ENCODE measurements at places on chromosomes 7 and 10.

- DNase-seq, result no peak
Observed at GRCh38 chr7:104642560-104642959, 314.2 kb downstream of the LHFPL3 start.

- DNase-seq, result peak; percentile 21
Observed at GRCh38 chr10:69957886-69958555, 94.6 kb upstream of the MACROH2A2 start.

DNA sequence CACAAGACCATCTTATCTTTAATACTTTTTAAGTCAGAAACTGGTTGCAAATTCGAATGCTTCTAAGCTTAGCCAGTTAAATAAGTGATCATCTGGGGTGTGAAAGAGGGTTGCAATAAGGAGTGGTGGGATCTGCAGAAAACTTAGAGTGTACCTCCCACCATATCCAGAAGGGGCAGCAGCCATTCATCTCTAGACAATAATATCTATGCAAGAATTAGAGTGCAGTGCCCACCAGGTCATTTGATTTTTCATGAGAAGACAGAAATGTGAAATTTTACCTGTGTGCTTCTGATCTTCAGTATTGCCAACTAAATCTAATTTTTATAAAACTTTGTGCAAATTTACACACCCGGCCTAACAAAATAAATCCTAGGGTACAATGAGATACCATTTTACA, 127.2 kb upstream of the SP4 start:
- no peak for DNase-seq

DNA sequence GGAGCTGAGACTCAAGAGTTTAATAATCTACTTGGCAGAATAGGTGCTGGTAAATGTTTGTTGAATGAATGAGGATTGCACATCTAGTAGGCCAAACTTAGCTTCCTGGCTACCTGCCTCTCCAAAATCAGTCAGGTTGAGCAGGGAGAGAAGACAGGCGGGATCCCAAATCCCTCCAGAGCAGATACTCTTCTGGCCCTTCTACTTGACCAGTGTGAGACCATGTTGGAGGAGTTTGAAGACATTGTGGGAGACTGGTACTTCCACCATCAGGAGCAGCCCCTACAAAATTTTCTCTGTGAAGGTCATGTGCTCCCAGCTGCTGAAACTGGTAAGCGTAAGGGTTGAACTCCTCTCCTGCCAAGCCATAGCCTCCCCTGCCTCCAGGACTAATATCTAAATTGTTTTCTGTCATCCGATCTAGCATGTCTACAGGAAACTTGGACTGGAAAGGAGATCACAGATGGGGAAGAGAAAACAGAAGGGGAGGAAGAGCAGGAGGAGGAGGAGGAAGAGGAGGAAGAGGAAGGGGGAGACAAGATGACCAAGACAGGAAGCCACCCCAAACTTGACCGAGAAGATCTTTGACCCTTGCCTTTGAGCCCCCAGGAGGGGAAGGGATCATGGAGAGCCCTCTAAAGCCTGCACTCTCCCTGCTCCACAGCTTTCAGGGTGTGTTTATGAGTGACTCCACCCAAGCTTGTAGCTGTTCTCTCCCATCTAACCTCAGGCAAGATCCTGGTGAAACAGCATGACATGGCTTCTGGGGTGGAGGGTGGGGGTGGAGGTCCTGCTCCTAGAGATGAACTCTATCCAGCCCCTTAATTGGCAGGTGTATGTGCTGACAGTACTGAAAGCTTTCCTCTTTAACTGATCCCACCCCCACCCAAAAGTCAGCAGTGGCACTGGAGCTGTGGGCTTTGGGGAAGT, 2.2 kb upstream of the MBLAC1 start:
- no peak for DNase-seq

DNA sequence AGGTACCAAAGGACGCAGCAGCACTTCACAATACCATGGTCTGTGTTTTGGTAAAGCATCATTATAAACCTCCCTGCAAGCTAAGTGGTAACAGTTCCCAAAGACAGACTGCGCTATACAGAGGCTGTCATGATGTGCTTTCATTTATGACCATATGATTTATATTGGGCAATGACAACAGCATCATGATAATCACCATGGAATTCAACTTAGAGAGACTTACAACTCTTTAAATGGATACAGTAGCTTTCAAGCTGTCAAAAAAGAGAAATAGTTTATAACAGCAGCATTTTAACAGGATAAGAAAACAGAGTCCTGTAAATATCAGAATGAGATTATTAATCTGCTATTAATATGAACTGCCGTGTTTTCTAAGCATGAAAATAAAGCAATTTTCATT, 341.7 kb downstream of the GPR37 start:
- DNase-seq, result no peak

DNA sequence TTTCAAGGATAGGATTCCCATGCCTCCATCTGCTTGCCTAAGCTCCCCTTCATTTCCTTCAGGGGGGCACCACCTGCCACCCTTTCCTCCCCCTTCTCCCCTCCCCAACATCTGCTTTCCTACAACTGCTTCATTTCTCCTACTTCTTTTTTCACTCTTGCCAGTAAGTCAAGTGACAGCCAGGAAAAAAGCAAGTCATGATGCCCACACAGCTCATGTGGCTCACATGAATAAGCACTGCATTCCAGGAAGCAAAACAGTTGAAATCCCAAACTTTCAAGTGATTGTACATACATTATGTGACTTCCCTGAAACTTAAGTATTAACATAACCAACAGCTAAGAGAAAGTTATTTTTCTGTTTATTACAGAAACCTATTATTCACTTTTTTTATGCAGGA, 78.6 kb downstream of the TNS3 start:
- no peak for DNase-seq

GRCh38 chr7:41298409-41298808, 404.5 kb downstream of the INHBA start:
- DNase-seq, result no peak

DNA sequence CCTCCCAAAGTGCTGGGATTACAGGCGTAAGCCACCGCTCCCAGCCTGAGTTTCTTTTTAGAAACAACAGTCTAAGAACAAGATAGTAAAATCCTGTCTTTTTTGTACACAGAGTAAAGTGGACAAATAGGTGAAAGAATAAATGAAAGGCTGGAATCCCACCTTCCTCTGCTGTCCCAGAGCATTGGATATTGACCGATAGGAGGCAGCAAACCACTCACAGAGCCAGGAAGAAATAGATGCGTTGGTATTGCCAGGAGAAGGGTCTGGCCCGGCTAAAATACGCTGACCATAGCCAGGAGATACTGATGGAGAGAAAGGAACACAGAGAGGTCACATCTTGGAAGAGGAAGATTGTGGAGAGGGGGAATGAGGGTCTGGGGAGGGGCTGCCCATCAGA, 11.4 kb upstream of the ZNF12 start:
- DNase-seq, result no peak

DNA sequence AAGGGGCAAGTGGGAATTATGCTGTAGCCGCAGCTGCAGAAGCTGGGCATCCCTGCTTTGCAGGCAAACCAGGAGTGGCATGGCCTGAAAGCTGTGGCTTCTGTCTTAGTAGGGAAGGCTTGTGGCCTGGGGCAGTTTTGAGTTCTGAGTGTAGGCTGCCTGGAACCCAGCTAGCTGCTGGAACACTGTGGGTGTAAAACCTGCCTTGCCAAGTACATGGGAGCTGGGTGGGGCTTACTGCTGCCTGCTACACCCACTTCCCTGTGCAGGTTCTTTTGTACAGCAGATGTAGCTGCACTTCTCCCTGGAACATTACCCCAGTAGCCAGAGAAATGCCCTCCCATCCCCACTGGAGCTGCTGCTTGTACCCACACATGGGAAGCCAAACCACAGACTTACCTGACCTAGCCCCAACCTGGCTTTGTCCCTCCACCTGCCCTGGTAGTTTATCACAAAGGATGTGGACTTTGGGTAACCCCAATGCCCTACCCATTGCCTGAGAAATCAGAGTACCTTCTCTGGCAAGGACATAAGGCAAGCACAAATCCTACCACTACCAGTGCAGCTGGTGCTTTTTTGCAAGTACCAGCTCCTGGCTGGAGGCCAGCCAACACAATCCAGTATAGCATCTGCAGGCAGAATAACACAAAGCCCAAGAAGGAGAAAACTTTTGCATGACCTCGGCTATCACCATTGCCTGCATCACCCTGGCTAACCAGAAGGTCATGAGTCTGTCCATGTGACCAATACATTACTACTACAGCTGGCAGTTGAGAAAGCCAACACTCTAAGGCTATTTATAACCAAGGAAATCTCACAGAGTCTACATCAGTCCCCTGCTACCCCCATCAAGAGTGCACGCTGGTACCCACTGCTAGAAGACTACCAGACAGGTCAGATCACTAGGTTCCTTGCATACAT, 26.5 kb upstream of the PPP1R3A start:
- DNase-seq, result no peak

DNA sequence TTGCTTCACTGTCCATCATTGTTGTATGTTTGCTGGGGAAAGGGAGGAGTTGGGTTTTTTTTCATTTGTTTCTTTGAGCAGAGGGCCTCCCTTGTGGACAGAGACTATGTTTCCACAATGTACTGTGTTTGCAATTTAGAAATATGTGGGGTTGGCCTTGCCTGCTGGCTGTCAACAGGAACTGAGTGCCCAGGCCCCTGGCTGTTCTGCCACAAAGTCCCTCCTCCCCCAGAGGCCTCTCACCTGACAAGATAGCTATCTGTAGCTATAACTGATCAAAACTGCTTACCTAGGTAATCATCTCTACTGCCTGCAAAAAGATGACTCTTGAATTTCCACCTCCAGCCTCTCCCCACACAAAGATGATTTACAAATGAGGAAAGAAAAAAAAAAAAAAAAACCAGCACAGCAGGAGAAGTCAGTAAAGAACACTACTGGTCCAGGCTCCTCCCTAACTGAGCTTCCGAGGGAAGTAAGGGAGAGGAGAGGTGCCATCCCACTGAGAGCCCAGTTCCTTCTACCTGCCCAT, 121.8 kb downstream of the SGMS1 start:
- peak; percentile 34 for DNase-seq

- no peak for DNase-seq
Observed at GRCh38 chr7:65503434-65504152, 129.9 kb downstream of the ZNF92 start.

- DNase-seq, result no peak
Observed at GRCh38 chr7:78253850-78254725, 455.5 kb downstream of the PHTF2 start.

DNA sequence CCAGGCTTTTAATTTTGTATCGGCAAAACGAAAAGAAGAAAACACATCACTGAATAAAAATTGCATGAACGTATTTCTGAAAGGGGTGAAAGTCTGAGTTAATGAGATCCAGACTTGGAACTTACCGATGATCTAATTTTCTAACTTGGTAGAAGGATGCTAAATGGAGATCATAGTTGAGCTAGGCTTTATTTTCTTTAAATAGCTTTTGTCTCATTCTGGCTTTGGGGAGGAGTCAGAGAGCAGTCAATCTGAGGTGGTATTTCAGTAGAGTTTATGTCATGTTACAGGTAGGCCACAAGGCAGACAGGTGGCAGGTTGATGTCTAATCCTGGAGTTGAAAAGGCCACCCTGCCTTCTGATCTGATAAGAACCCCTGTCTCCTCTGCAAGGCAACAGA, 161.9 kb downstream of the KIAA1217 start:
- DNase-seq, result no peak

- DNase-seq, result peak; percentile 33
Observed at GRCh38 chr10:6665847-6666246, 85.8 kb upstream of the PRKCQ start.

- no peak for DNase-seq
Observed at GRCh38 chr7:141122736-141123135, 48.9 kb downstream of the TMEM178B start.

DNA sequence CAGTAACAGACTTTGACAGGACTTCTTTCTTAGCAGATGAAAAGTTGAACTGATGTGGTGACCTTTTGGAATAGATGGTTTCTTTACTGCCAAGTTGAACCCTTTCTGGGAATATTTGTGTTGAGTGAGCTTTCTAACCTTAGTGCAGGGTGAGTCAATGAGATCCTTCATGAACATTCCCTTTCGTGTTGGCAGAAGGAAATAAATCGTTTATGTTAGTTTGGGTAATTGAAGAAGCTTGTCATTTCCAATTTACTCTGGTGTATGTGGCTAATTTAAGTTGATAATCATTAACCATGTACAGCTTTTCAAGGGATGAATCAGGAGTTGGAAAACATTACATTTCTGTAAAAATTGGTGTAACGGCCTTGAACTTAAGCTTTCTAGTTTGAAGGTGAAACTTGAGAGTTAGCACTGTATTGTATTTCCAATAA, 43.4 kb downstream of the PTTG1IP2 start:
- DNase-seq, result no peak

- no peak for DNase-seq
Observed at GRCh38 chr10:9222917-9223316, 1168.4 kb downstream of the GATA3 start.

GRCh38 chr10:124574456-124575070, 112.9 kb downstream of the LHPP start:
- DNase-seq, result no peak

GRCh38 chr7:78073609-78074382, 275.2 kb downstream of the PHTF2 start:
- DNase-seq, result no peak

- DNase-seq, result peak; percentile 74
Observed at GRCh38 chr7:151038951-151039849, 9.1 kb upstream of the ASIC3 start.

GRCh38 chr10:51273574-51273973, 199.3 kb downstream of the PRKG1 start:
- DNase-seq, result no peak

- DNase-seq, result no peak
Observed at GRCh38 chr7:135859538-135859937, 110.9 kb upstream of the FAM180A start.

- no peak for DNase-seq
Observed at GRCh38 chr7:111697771-111698170, 135.5 kb upstream of the IMMP2L start.

GRCh38 chr10:47360419-47361040, 12.4 kb downstream of the RBP3 start:
- no peak for DNase-seq

GRCh38 chr10:122154031-122154544, 117.0 kb upstream of the BTBD16 start:
- DNase-seq, result no peak

- DNase-seq, result no peak
Observed at GRCh38 chr10:58662314-58662713, 149.6 kb downstream of the BICC1 start.

DNA sequence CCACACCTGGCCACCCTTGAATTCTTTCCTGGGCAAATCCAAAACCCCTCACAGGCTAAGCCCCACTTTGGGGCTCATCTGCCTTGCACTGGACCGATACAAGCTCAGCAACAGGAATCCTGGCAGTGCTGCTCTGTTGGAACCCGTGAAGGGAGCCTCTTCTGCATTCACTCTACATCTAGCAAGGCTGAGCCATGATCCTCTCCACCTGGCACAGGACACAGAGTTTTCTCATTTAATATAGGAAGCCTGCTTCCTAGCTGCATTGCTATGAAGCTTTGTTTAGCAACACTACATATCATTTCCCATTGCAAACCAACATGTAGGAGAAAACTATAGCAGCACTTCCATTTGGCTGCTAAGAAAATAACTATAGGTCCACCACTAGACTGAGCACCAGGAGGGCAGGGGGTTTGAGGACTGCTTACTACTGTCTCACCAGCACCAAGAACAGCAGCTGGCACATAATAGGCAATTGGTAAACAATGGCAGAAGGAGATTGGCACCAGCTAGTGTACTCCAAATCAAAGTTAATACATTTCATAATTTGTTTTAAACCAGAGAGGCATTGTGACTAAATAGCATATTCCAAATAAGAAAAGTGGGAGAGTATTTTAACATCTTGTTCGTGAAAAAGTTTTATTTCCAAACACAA, 56.1 kb downstream of the CPVL start:
- DNase-seq, result no peak

Measured in stimulated activated naive CD8-positive, alpha-beta T cell treated with anti-CD3 and anti-CD28 coated beads, Interleukin-15, amount 100 ng/mL, for 72 hours (primary cell).